IgD-negative memory B cell (primary cell): ENCODE measurements at places on chromosomes 11 and 22. TPM values are rescaled to one million over a fixed set of nuclear protein-coding genes. Genes with fewer than 3 reads are reported as not detected.

The CSNK2A3 gene
- 1.3 TPM for polyA plus RNA-seq

The ATL3 gene
- polyA plus RNA-seq: 16.2 TPM

The CELSR1 gene
- polyA plus RNA-seq: 5.2 TPM

The OR51I1 gene
- not detected for polyA plus RNA-seq

The C11orf16 gene
- polyA plus RNA-seq: not detected

The ZBED5 gene
- polyA plus RNA-seq: 27.2 TPM

The HBB gene
- 60.1 TPM for polyA plus RNA-seq
